ENCODE measurements at places on chromosomes 3 and 15. TPM values are rescaled to one million over a fixed set of nuclear protein-coding genes. Genes with fewer than 3 reads are reported as not detected.

PTX3 gene
- total RNA-seq, result 466 TPM

- peak; percentile 98 for DNase-seq
Observed at GRCh38 chr15:64247906-64248541, 85.2 kb upstream of the PPIB start.

GRCh38 chr3:46922871-46923558, 45.5 kb downstream of the PTH1R start:
- no peak for DNase-seq

DNA sequence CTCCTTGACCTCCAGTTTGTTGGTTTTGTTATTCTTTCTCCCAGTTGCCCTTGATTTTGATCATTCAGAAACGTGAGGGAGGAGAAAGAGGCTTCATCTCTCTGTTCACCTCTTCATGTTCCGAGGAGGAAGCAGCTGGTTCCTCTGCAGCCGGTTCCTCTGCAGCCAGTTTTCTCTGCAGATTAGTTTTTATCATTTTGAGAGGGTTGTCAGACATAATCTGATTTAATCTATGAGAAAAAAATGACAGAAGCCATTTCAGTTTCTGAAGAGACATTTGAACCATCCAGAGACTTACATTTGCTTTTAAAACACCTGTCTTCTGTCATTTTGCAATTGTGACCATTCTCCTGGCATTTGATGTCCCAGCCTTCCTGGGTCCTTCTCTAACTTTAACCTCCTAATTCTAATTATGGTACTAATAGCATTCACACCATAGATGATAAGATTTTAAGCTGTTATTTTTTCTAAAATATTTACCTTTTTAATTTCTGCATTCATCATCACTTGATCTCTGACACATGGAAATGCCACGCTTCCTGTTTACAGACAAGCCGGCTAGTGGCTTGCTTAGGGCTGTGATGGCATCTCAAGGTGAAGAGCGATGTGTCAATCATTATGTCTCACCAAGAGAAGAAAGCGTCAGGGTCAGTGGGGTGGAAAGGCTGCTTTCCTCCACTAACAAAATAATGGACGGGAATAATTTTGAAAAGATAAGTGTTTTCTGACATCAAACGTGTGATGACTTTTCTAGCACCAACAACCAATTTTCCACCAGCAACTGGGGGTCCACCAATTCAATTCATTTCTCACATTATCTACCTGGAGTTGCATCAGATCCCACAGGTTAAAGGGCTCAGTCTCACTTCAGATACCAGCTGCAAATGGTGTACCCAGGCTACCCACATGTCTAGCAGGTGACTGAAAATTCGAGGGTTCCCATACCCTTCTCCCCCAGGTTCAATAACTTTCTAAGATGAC, 76.4 kb downstream of the CHRNA7 start:
- DNase-seq, result peak; percentile 4

DNA sequence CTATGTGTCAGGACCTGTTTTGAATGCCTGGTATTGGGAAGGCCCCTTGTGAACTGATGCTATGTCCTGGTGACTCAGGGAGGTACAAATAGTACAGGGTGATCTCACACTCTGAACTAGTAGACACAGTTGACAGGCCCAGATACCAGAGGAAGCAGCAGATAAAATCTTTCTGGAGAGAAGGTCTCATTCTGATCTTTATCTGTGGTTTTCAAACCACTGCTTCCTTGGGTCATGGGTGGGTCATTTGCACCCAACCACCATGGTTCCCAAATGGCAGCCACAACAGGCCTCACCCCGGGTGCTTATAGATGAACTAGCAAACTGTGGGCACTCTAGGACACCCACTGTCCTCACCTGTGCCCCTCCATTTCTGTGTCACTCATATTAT, 43.4 kb downstream of the PXYLP1 start:
- DNase-seq, result no peak

GRCh38 chr3:55164191-55164590, 236.3 kb upstream of the LRTM1 start:
- no peak for DNase-seq

- DNase-seq, result no peak
Observed at GRCh38 chr3:50371133-50371685, 11.9 kb upstream of the TMEM115 start.

CACNA2D3 gene
- not detected for total RNA-seq

GRCh38 chr3:140014831-140015495, 80.0 kb downstream of the CLSTN2 start:
- DNase-seq, result no peak

DNA sequence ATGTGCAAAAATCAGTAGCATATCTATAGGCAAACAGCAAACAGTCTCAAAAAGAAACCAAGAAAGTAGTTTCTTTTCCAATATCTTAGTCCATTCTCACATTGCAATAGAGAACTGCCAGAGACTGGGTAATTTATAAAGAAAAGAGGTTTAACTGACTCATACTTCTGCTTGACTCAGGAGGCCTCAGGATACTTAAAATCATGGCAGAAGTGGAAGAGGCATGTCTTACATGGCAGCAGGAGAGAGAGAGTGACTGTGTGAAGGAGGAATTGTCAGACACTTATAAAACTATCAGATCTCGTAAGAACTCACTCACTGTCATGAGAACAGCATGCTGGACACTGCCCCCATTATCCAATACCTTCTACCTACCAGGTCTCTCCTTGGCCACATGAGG, 327.9 kb upstream of the EPHA3 start:
- DNase-seq, result no peak

GRCh38 chr3:72176537-72177041, 391.6 kb upstream of the PROK2 start:
- no peak for DNase-seq

DNA sequence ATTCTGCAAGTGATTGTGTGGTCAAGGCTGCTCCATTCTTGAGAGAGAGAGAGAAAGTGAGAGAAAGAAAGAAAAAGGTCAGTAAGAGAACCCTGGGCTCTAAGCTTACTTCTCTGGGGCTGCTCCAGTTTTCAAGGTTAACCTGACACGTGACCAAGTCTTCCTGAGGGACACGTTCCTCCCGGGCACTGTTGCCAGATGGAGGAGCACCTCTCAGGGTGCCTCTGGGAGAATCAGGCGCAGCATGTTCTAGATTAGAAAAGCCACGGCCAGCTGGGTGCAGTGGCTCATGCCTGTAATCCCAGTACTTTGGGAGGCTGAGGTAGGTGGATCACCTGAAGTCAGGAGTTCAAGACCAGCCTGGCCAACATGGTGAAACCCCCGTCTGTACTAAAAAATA, 60.8 kb downstream of the ITGA11 start:
- DNase-seq, result no peak

GRCh38 chr15:70507772-70508371, 255.5 kb downstream of the UACA start:
- peak; percentile 44 for DNase-seq

PPP1R14D gene
- total RNA-seq, result not detected

DNA sequence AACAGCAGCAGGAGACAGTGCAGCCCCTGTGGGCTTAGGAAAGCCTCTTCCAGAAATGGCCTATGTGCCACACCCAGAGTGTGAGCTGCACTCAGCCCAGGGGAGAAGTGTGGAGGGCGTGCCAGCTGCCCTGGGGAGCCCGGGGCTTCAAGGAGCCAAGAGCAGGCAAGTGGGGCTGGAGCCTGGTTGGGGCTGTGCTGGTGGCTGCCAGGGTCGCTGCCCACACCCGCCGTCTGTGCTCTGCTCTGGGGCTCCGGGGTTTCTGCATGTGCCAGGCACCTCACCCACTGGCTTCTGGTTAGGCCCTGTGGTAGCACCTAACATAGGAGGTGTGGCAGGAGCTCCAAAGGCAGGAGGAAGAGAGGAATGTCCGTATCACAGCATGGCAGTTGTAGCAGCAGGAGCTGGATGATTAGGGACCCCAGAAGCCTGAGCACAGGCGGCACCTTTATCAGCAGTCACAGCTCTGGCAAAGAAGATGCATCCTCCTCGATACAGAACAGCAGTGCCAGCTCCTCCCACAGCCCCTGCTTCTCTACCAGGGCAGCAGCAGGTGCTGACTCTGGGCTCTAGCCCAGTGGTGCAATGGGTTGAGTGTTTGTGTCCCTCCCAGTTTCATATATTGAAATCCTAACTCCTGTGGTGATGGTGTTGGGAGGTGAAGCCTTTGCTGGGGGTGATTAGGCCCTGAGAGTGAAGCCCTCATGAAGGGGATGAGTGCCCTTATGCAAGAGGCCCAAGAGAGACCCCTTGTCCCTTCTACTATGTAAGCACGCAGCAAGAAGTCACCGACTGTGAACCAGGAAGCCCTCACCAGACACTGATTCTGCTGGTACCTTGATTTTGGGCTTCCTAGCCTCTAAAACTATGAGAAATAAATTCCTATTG, 70.0 kb upstream of the KLF13 start:
- DNase-seq, result no peak

RTP3 gene
- not detected for total RNA-seq

DNA sequence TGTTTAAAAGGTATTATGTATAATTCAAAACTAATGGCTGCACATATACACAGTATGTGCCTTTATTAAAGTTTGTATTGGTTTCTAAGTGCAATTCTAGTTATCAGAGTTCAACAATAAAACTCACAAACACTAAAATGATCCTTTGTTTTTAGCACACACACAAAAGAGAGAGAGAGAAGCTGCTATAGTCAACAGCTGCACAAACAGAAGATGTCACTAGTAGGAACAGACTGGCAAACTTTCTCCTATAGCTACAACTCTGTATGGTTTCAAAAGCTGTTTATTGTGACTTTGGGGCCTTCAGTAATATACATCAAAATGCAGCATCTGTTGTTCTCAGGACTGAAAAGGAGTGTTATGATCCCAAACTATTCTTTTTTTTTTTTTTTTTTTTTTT, 6.1 kb downstream of the SECISBP2L start:
- DNase-seq, result no peak

DNA sequence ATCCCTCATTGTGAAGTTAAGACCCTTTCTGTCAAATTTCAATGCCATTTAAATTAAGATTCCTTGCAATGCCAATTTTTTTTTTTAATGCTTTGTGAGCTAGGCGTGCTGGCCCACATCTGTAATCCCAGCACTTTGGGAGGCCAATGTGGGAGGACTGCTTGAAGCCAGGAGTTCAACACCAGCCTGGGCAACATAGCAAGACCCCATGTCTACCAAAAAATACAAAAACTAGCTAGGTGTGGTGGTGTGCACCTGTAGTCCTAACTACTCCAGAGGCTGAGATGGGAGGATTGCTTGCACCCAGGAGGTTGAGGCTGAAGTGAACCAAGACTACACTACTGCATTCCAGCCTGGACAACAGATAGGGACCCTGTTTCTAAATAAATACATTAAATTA, 5.6 kb upstream of the SH3BP5 start:
- DNase-seq, result no peak

DNA sequence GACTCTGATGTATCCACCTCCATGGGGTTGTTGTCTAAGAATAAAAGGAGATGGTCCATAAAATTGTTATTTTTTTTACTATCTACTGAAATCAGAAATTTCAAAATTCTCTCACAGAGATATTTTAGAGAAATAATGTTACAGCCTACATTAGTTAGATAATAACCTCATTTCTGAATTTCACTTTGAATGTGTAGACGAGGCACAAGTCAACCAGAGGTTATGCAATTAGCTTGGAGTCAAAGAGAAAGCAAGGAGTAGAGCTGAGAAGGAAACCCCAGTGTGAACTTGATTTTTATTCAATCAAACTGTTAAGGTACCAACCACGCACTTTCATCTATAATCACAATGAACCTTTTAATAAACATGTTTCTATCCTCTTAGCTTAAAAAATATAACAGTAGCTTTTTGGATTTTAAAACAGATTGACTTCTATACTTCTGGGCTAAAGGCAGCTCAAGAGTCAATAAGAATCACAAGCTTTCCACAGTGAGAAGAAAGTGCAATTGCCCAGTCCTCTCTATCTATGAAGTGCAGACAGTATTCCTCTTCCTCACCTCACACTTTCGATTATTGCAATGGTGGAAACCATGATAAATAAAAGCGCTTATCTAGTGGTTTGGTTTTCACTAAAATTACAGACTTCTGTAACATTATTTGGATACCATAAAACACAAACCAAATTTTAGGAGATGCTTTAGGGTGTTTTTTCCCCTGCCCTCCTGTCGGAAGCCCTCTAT, 403.2 kb downstream of the ZBTB20 start:
- no peak for DNase-seq

DNA sequence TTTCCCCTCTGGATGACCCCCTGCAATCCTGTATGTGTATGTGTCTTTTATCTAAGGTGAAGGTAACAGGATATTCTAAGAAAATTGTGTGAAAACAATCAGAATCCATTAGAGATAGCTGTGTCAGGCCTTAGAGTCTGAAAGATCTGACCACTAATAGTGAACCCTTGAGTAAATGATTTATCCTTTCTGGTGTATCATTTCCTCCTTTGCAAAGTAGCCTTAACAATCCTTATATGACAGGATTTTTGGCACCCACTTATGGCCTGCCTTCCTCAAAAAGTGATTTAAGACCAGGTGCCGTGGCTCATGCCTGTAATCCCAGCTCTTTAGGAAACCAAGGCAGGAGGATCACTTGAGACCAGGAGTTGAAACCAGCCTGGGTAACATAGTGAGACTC, 110.2 kb downstream of the RBPMS2 start:
- DNase-seq, result peak; percentile 51

DNA sequence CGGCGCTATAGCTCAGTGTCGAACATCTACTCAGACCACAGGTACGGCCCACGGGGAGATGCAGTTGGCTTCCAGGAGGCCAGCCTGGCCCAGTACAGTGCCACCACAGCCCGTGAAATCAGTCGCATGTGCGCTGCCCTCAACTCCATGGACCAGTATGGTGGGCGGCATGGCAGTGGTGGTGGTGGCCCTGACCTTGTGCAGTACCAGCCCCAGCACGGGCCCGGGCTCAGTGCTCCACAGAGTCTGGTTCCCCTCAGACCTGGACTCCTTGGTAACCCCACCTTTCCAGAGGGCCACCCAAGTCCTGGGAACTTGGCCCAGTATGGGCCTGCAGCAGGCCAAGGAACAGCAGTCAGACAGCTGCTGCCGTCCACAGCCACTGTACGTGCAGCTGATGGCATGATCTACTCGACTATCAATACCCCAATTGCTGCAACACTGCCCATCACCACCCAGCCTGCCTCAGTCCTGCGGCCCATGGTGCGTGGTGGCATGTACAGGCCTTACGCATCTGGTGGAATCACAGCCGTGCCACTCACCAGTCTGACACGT, 18.3 kb upstream of the APEH start:
- no peak for DNase-seq

GRCh38 chr15:30974112-30974511, 17.3 kb downstream of the MTMR10 start:
- DNase-seq, result no peak

GRCh38 chr3:194247350-194247740, 103.8 kb downstream of the CPN2 start:
- DNase-seq, result no peak

DNA sequence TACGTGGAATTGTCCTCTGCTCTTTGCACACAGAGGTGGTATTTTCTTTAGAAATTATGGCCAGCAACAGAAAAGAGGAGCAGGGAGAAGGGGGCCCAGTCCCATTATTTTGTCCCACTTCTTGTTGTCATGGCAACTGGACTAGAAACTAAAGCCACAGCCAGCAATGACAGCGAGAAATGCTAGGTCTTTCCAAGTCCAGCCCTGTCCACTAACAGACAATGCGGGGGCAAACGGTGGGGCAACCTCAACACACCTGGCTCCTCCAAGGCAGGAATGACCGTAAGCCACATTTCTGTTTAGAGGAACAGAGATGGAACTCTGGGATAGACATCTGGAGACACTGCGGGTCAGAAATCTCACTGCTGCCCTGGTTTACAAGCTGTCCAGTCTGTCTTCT, 107.3 kb downstream of the RFTN1 start:
- DNase-seq, result no peak
